ENCODE measurements at places on chromosomes 5 and 9.

- DNase-seq, result no peak
Observed at GRCh38 chr5:6236170-6236793, 142.1 kb downstream of the MED10 start.

- DNase-seq, result no peak
Observed at GRCh38 chr9:129930743-129931142, 95.5 kb downstream of the USP20 start.

DNA sequence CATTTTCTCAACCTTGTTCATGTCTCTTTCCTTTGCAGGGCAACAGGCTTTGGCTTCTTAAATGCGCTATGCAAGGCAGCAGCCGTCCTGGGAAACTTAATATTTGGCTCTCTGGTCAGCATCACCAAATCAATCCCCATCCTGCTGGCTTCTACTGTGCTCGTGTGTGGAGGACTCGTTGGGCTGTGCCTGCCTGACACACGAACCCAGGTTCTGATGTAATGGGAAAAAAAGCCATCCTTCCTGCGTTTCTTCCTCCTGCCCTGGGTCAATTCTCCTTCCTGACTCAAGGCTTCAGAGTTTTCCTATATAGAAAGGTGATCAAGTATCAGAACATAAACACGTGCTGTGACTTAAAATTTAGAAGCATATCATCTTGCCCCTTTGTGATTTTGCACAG is 77.8 kb upstream of the IQGAP2 start:
- DNase-seq, result no peak

DNA sequence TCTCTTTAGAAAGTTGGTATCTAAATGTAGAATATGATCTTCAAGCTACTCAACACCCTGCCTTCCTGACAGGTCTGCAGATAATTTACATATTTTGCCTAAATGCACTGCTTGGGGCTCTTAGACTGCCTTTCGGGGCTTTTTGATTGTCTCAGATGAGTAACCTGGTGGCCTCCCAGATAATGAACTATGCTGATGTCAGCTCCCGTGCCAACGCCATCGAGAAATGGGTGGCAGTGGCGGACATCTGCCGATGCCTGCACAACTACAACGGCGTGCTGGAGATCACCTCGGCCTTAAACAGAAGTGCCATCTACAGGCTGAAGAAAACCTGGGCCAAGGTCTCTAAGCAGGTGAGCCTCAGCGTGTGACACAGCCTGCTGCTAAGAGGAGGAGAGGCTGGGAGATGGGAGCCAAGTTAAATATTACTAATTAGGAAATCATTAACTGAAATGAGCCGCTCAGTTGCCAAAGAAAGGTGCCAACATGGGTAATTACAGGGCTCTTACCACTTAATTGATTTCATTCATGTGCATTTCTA is 20.8 kb upstream of the CKMT2 start:
- DNase-seq, result no peak

- DNase-seq, result no peak
Observed at GRCh38 chr5:154402611-154403010, 43.2 kb upstream of the SAP30L start.

DNA sequence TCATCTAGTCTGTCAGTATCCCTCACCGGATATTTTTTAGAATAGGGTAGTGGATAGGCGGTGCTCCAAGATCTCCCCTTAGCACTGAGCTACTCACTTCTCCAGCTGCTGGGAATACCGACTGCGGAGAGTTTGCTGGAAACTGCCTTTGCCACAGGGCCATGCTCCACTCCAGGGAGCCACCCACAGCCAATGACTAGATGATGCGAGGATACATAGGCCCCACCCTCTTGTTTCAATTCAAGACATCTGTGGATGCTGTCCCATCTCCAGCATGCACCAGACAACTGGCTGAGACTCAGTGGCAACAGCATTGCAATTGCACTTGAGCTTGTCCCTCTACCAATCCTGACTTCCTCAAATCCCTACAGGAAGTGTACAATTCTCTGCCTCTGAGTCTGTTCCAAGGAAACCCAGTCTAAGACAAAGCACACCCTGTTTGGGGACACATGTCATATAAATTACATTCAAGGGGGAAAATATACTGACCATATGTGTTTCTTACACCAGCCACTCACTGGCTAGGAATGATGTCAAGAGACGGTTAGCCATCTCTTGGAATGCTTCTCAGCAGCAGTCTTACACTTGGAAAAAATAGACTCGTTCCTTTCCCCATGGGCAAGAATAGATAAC is 312.6 kb upstream of the KIF2A start:
- peak; percentile 59 for DNase-seq

DNA sequence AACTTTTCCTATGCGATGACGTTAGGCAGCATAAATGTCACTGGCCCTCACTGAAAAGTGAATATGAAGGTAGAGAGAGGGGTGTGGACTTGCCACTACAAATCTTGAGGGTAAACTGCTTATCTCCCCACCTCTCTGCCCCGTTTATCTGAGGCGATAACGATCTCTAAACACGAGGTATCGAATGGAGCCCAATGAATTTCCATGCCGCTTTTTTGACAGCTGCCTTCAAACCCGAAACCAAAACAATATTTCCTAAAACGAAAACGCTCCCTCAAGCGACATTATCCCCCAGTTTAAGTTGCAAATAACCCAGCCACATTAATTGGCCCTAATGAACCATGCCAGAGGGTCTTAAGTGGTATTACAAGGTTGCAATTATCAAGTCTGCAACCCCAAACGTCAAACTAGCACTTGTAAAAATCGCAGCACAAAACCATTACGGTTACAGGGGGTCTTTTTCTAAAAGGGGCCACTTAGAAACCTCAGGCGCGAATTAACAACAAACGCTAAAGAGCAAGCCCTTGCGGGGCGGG is 1.4 kb downstream of the NR3C1 start:
- DNase-seq, result no peak

DNA sequence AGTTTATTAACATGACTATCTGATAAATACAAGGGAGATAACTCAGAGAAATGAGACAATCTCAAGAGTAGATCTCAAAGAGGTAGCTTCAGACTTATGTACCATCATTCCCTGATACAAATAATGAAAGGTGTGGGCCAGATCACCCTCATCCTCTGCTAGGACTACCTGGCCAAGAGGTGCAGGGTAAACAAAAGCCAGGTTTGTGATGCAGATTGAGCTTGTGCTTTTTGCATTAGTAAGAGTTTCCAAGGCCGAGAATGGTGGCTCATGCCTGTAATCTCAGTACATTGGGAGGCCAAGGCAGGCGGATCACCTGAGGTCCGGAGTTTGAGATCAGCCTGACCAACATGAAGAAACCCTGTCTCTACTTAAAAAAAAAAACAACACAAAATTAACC is 8.9 kb upstream of the SPIN1 start:
- no peak for DNase-seq

- DNase-seq, result no peak
Observed at GRCh38 chr9:125235804-125236519, 5.2 kb downstream of the HSPA5 start.
